ENCODE measurements at places on chromosomes 6 and 20. TPM values are rescaled to one million over a fixed set of nuclear protein-coding genes. Genes with fewer than 3 reads are reported as not detected.
A peak's percentile ranks its signal among the peaks of the same experiment; 100 is the strongest.

The BPIFB2 gene
- not detected for polyA plus RNA-seq

The SIRPD gene
- not detected for polyA plus RNA-seq

DNA sequence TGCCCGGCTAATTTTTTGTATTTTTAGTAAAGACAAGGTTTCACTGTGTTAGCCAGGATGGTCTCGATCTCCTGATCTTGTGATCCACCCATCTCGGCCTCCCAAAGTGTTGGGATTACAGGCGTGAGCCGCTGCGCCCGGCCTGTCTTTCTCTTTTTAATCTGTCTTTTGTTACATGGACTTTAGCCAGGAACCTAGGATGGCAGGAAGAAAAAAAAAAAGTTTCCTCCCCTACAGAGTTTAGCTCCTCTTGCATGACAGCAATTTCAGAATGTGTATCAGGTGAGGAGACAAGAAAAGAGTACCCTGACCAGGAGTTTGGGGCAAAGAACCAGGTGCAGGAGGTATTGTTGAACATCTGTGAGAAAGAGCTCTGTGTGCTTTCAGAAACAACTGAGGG, 21.4 kb upstream of the TXLNB start:
- no peak for DNase-seq

DNA sequence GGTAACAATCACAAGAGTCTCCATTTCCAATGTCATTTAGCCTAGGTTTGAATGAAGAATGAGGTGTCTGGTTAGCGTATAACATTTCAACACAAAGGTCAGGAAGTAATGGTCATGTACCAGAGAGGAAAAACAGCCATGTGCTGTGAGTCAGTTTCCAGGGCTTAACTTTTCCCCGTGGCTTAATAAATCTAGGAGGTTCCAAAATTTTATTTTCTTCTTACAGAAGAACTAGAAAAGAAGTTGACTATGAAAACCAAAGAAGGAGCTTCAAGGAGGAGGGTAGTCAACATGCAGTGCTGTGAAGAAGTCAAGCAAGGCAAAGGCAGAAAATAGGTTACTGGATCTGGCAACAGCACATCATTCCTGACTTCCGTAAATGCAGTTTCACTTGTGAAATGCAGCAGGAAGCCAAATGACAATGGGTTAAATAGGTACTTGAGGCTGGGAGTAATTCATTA, 8.4 kb upstream of the GABRR2 start:
- DNase-seq, result no peak

DNA sequence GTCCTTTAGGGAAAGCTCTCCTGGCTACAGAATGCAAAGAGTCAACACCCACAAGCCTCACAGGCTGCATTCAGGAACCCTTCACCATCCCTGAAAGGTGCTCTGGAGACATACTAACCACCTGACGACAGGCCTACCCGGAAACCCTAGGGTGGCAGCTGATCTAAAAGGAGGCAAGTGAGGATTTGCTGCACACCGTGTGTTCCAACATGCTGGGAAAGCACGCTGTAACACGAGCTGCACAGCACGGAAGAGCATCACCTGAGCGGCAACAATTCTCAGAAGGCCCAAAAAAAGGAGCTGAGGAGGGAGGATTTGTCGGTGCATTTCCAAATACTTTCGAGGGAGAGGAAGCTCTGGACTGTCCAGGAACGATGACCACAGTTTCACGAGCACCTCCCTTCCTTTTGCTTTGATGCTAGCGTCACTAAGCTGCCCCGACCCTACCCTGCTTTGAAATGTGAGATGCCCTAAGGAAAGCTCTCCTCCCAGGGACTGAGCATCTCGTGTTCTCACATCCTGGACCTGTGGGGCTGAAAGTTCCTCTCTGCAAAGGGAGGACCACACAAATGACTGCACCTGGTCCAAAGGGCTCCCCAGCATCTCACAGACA, 87.0 kb downstream of the PPP1R3G start:
- DNase-seq, result peak; percentile 68

GRCh38 chr6:44072959-44073611, 54.2 kb downstream of the MRPL14 start:
- peak; percentile 93 for DNase-seq

- no peak for DNase-seq
Observed at GRCh38 chr6:101341926-101342325, 51.6 kb upstream of the GRIK2 start.

- DNase-seq, result no peak
Observed at GRCh38 chr6:133787859-133788505, 100.9 kb upstream of the TCF21 start.

DNA sequence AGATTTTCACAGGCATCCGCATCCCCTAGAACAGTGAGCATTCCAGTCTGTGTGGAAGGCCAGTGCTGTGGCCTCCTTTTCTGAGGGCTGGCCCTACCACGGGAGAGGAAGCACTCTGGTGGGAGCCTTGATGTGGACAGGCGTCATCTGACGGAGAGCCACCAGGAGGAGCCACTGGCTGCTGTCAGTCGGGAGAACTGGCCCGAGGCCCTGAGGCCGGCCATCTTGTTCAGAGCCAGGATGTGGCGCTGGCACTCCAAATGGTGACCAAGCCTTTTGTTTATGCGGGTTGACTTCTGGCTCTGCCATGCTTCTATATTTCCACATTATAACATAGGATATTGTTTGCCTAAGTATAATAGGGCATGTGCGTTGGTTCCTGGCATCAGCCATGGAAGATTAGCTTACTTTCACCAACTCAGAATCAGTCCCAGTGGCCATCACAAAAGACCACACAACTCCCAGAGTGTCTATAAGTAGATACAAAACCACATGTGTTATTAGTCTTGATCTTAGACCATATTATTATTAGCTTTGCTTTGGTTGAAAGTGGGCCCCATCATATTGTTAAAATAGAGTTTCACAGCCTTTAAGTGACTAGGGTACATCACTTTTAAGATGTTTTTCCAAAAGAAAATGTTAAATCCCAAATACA, 273.9 kb upstream of the TAB2 start:
- DNase-seq, result no peak

All from renal pelvis (tissue), 12 donors.